ENCODE measurements at places on chromosomes 4 and X.

DNA sequence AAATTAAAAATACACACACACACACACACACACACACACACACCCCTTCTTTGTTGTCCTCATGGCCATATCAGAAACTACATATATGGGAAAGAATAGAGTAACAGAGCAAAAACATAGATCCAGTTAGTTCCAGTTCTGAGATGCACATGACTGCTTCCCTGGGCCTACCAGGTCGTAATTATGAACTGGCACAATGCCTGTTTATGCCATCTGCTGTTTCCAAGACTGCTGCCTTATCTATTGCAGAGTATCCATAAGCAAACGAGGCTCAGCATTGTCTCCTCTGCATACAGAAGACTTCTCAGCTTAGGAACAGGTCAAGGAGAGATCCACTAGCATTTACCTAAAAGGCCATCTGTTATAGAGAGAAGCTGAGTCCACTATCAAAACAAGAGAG lies 789.0 kb downstream of the TECRL start:
- peak; percentile 98 for DNase-seq

- no peak for DNase-seq
Observed at GRCh38 chr4:150217808-150218207, 139.6 kb downstream of the DCLK2 start.

DNA sequence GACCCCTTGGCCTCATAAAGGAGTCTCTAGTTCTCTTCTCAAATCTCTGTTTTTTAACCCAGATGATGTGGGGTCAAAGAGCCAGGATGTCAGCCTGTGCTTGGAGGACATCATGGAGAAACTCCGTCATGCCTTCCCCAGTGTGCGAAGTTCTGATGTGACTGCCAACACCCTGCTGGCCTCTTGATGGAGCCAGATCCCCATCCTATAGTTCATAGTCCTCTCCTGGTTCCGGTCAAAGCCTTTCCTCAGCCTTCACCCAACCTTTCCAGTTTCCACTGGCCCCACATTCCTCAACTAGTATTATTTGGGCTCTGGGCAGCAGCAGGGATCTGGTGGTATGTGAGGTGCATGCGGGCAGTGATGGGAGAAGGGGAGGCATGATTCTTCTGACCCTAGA lies 30.7 kb downstream of the TAF7L start:
- no peak for DNase-seq

- no peak for DNase-seq
Observed at GRCh38 chr4:155667568-155668511, 1.2 kb downstream of the GUCY1A1 start.

DNA sequence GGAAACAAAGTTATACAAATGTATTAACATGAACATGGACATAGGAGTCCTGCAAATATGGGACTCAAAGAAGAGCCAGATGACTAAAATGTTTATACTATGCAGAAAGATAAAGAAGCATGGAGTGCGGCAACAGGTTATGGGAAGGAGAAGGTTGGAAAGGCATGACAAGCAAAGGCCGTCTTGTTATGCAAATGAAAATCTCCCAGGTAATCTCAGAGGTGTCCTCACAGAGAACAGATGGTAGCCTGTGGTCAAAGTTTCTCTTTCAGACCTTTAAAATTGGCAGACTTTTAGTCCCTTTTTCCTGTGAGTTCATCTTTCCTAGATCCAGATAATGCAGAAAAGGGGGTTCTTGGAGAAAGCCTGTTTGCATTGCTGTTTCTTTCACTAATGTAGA lies 116.4 kb upstream of the BEND4 start:
- DNase-seq = no peak

DNA sequence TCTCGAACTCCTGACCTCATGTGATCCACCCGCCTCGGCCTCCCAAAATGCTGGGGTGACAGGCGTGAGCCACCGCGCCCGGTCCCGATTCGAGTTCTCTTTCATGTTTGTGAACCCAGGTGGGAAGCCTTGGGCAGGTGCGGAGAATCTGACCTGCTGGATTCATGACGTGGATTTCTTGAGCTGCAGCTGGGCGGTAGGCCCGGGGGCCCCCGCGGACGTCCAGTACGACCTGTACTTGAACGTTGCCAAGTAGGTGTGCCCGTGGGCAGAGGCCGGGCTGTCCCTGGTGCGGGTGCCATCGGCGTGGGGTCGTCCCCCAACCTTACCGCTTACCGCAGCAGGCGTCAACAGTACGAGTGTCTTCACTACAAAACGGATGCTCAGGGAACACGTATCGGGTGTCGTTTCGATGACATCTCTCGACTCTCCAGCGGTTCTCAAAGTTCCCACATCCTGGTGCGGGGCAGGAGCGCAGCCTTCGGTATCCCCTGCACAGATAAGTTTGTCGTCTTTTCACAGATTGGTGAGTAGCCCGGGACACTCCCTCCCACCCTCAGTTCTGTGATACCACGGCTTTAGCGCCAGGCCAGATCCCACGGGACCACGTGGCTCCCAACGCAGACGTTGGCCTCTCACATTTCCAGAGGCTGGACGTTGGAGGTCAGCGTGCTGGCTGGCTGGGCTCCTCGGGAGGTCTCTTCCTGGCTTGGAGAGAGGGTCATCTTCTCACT lies 15.6 kb downstream of the IL3RA start:
- no peak for DNase-seq

DNA sequence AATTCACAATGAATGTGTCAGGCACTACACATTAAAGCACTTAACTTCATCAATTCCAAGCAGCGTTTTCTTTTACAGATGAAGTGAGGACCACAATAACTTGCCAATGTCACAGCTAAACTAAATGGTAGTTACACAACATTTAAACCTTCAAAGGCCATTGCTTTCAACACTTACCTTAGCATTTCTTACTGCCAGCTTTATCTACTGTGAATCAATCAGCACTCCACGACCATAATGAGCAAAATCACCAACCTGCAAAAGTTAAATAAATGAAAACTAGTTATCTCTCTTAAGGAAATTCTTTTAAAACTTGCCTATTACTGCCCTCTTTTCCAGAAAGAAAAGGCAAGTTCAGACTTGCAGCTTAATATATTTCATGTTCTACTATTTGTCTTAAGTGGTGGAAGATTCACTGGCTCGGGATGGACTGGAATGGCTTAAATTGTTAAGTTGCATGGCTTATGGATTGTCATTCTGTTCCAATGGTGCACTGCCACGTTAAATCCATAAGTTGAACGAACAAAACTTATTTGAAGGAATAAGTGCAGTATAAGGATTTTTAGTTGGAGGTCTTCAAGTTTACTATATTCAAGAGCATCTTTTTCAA lies 8.3 kb downstream of the RBMX start:
- DNase-seq = no peak

GRCh38 chr4:89998469-89999011 lies 103.9 kb downstream of the MMRN1 start:
- DNase-seq = peak; percentile 67

- DNase-seq = no peak
Observed at GRCh38 chrX:46257451-46257879, 287.8 kb downstream of the ZNF674 start.

- DNase-seq = no peak
Observed at GRCh38 chr4:53147711-53148110, 218.2 kb downstream of the SCFD2 start.

GRCh38 chr4:5654791-5655190 lies 53.6 kb downstream of the EVC2 start:
- DNase-seq = no peak

- no peak for DNase-seq
Observed at GRCh38 chrX:53900623-53901022, 143.7 kb downstream of the PHF8 start.

DNA sequence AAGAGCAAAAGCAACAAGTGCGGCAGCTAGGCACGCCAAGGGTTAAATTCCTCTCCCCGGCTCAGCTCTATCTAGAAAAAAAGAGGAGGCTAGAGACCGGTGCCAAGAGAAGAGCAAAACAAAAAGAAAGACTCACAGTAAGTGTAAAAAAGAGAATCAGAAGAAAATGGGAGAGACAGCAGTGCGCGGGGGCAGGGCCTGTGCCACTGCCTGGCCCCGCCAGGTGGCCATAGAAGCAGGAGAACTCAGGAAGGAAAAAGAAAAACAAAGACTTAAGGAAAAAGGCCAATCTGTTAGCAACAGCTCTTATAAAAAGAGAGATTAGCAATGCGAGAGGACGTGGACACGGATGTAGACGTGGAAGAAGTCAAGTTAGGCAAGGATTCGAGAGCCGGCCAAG lies 3.2 kb downstream of the ACOX3 start:
- DNase-seq = no peak

DNA sequence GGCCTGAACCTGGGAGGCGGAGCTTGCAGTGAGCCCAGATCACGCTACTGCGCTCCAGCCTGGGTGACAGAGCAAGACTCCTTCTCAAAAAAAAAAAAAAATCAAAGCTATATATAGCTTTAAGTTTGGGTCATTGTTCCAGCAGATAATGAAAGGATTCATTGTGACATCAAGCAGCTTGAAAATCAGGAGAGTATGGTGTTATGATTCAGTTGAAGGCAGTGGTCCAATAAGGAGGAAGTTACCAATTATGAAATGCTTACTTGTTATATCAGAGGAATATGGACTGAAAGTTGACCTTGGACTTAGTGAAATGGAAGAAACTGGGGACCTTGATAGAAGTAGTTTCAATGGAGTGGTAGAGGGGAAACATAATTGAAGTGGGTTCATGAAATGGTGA lies 140.4 kb upstream of the MAD2L1 start:
- DNase-seq = no peak

- no peak for DNase-seq
Observed at GRCh38 chr4:20624793-20625374, 75.4 kb upstream of the PACRGL start.

DNA sequence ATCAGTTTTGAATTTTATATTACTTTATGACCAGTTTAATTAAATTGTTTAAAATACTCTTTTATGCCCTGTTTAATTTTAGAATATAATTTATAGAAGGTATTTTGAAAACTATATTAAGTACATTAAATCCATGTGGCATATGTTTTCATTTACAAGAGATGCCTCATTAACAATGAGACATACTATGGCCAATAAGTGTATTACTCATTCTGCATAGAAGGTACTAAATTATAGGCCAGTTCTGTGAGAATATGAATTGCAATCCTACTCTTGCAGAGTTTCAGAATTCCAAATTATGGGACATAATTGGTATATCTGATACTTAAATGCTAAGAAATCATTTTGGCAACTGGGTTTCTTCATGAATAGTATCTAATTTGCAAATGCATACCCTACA lies 951.1 kb downstream of the FAT4 start:
- DNase-seq = no peak

DNA sequence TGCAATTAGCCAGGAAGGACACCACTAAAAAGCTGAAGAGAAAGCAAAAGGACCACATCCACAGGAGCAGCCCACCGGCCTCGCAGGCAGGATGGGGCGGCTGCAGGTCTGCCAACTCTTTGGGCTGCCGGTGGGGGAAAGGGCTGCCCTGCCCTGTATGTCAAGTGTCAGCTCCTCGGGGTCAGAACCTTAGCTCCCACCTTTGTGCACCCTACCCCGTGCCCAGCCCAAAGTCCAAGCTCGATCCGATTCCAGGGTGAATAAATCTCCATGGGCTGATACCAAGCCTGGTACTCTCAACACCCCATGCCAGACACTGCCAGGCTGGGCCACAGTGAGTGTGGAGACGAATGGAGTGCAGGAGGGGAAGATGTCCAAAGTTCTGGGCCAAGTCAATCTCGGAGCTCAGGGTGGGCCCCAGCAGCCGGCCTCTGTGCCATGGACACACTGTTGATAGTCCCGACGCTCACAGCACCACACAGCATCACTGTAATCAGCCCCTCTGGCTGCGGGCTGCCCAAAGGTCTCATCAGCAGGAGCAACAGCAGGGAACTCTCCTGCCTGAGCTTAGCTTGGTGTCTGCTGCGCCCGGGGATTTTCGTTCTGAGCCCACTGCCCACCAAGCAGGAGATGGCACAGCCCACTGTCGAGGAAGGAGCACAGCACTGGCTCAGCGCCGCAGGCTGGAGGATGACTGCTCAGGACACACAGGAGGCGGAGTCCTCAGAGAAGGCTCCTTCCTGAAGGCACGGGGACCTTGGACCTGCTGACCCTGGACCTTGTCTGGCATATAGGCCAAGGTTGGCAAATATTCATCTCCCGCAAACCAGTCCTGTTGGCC lies 84.4 kb downstream of the JAKMIP1 start:
- no peak for DNase-seq

GRCh38 chr4:175071123-175071522 lies 153.0 kb downstream of the ADAM29 start:
- DNase-seq = no peak

DNA sequence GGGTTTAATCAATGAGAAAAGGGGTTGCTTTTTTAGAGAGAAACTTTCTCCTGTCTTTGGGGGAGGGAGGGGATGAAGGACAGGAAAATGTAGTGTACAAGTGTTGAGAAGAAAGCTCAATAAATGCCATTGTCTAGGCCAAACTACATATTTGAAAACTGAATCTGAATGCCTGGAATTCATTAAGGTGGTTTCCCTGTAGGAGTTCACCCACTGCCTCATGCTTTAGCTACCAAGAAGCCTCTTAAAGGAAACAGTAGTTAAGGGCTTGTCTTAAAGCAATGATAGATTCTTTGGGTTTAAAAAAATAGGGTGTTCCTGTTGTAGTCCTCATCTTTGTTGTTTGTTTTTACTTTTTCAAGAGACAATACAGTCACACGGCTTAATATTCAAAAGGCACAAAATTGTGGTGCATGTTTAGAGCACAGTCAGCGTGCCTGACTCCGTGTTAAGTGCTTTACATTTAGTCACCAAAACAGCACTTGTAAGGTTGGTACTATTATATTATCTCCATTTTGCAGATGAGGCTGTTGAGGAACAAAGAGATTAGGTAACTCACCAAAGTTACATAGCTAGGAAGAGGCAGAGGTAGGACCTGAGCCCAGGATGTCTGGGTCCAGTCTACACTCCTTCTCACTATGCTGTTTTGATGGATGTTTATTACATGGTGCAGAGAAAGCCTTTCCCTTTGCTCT lies 46.0 kb downstream of the FNIP2 start:
- DNase-seq = no peak

- no peak for DNase-seq
Observed at GRCh38 chr4:144634978-144635747, 10.8 kb upstream of the HHIP start.

DNA sequence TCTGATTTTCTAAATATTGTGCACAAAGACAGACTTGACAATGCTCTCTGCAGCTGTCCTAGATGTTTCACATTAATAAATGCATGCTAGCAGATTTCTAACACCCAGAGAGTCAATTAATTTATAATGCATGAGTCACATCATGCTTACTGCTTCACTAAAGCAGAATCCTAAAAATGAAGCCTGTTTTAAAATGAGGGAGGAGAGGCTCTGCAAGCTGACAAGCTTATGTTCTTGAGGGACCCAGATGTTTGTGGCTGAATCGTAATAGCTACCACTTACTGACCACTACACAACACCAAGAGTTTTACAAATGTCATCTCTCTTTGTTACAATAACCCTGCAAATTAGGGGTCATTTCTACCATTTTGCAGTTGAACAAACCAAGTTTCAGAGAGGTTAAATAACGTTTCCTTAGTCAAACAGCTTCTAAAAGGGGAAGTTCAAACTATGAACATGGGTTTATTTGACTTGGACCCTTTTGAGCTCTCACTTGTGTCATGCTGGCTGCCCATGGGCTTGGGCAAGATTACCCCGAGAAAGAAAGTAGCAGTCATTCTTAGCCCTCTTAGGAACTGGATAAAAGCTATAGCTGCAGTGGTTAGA lies 262.7 kb upstream of the ETNPPL start:
- DNase-seq = no peak

GRCh38 chr4:133996431-133997121 lies 205.0 kb downstream of the PABPC4L start:
- no peak for DNase-seq

All from NCI-H1694 (cell line).